NCI-H2081 treated with DMSO at 0.1 percent for 48 hours (cell line): ENCODE measurements at places on chromosomes 2 and 18.

DNA sequence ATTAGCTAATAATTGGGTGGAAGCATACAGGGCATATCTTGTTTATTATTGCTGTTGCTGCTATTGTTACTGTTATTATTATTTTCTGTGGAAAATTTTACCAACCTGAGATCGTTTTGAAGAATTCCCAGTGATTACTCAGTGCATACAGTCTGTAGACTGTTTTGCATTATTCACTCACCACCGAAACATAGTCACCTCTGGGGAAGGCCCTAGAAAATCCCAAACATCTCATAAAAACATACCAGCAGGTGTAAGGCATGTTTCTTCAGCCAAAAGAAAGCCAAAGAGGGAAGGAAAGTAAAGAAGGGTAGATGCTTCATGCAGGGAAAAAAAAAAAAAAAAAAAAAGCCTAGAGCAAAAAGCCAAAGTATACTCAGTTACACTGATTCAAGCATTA, 647.7 kb downstream of the BCL11A start:
- no peak for DNase-seq

DNA sequence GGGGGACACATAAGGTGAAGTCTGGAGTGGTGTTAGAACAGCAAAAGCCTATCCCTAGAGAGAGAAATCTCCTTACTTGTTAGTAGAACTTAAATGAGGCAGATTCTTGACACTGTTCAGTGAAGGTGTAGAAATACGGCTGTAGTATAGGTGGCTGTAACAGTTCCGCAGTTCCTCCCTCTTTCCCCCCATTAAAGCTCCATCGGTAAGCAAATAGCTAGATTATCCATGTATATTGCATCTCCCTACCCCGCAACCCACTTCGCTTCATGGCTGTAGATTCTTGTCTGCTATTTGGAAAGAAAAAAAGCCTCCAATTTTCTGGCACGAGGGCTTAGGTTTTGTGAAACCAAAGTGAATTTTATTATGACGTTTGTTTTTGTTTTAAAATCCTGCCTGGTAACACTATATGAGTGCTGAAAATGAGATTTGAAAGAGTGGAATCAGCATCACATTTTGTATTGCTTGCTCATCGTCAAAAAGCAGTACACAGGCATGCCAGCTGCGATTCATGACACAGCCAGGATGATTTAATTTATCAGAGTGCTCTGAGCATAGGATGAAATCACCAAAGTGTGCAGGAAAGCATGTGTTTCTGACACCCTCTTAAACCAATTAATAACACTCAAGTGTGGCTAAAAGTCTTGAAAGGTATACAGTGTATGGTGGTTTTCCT, 1.4 kb downstream of the FAM171B start:
- no peak for DNase-seq

DNA sequence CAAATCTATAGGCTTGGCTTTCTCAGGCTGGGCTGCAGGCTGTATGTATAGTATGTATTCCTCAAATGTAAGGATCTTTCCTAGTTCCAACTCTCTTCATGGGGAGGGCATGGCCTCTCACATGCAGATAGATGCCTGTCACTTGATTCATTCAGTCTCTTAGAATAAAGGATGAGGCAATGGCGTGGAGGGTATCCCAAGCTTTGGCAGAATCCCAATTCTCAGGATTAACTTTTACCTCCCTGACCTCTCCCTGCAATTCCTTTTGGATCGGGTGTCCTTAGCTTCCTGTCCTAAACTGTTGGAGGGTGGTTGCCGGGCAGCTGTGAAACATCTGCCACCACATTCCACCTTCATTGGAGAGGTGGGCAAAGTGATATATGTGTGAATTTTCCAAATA, 80.3 kb downstream of the INSIG2 start:
- no peak for DNase-seq

GRCh38 chr2:164363646-164364045, 257.6 kb downstream of the GRB14 start:
- no peak for DNase-seq

- no peak for DNase-seq
Measured at GRCh38 chr2:232350804-232351685, 27.5 kb upstream of the ALPP start.
